Lower lobe of right lung (tissue), 2 donors: ENCODE measurements at places on chromosomes 5 and 9.

DNA sequence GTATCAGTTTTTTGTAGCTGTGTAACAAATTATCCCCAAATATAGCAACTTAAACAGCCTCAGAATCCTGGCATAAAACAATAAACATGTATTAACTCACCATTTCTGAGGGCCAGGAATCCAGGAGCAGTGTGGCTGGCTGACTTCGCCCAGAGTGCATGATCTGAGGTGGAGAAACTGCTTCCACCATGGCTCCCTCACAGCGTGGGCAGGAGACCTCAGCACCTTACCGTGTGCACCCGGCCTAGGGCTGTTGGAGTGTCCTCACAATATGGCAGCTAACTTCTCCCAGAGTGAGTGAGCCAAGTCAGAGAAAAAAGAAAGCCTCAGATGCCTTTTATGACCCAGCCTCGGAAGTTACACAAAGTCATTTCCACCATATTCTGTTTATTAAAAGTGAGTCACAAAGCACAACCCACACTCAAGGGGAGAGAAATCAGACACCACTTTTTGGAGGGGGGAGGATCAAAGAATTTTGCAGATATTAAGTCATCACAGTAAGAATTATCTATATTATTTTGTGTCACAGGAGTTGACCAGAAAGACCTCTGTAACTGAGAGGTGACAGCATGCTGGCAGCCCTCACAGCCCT, 59.6 kb downstream of the TSTD2 start:
- DNase-seq, result no peak

GRCh38 chr5:10059556-10059955, 190.1 kb downstream of the ATPSCKMT start:
- DNase-seq, result no peak

DNA sequence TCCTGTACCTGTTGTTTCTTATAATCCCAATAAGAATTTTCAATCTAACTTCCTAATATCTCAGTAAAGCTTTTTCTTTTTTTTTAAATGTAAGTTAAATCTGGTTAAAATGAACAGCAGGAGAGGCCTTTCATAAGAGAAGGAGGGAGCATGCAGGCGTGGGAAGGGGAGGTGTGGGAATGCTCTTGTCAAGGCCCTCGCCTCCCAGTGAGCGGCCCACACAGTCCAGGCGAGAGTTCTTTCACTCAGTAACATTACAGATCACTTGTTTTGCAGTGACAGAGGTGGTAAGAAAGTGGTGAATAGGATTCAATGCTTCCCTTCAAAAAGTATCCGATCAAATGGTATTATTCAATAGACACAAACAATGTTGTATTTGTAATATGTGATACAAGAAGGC, 125.0 kb downstream of the EPB41L4A start:
- no peak for DNase-seq

DNA sequence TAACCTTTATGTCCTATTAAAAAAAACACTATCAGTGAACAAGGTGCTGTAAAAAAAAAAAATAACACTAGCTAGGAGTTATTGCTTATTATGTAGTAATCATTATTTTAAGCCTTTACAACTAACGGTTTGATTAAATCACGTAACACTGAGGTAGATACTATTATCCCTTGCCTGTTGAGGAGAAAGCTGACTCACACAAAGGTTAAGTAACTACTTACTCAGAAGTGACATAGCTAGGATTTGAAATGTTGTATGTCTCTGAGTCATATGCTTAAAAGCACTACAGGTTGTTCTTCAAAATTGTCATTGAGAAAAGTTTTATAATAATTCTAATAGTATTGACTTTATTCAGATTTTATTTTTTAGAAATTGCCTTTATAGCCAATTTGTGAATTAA, 8.8 kb downstream of the TENT2 start:
- DNase-seq, result no peak

DNA sequence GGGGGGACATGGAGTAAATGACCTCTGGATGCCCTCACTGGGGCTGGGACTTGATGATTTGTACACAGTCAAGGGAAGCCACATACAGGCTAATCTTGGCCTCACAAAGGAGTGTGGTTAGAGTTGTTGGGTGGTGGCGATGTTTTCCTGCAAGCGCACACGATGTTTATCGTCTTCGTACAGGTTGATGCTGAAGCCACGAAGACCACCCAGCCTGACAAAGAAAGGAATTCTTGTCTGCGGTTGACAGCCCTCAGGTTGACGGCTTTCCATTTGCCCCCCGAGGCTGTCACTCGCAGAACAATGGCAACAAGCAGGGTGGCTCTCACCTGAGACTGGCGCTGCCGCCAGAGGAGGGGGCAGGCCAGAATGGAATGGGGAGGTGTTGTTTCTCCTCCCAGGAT, 14.1 kb upstream of the XPA start:
- no peak for DNase-seq

DNA sequence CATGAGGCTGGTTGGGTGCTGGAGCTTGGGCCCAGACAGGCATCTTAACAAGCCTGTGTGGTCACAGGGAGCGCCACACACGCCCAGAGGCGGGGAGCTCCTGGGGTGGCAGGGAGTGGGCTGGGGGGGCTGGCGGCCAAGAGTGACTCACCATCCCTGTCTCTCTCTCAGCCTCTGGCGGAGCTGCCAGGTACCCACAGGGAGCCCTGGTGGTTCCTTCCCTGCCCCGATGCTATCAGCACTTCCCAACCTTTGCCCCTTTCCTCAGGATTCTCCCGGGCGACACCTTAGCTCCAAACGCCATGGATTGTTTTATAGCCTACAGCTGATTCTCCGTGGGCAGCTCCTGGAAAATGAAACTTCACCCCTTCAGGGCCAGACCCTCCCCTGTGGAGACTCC, 5.5 kb downstream of the SLC9A3 start:
- no peak for DNase-seq

DNA sequence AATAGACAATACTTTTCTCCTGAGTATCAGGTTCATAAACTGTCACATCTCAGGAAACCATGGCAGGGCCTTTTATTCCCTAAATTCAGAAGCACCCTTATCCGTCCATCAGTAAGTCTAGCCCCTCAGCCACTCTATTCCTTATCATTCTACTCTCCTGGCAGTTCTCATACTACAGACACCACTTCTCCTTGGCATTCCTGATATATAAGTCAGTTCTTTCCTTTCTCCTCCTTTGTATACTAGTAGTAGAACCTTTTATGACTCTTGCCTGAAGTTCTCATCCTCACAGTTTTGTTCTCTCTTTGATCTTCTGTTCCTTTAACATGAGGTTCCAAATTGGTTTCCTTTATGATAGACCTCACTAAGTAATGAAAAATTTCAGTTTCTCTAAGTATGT, 29.3 kb downstream of the GRAMD2B start:
- DNase-seq, result no peak

DNA sequence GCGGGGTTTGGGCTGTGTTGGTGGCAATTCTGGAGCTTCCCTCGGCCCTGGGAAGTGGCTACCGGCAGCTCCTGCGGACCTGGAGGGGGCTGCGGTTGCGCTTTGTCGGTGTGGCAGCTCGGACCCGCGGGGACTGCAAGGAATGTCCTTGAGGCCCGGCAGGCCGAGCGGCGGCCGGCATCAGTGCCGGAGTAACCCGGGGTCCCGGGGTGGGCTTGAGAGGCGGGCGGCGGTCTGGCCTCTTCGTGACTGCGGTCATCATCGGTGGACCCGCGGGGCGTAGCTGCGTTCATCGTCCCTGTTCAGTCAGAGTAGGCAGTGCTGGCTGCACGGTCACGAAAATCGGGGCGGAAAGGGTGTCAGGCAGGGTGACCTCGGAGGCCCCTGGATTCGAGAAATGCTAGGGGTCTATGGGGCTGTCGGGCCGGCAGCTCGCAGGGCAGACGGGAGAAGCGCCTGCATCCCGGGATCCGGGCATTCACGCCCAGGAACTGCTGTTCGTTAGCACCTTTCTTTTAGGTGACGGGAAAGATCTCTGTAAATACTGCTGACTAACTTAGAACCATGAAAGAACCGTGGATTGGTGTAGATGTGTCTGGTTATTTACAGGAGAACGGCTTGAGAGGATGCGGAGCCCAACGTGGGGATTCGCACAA, 474 bp downstream of the HMGCR start:
- no peak for DNase-seq

DNA sequence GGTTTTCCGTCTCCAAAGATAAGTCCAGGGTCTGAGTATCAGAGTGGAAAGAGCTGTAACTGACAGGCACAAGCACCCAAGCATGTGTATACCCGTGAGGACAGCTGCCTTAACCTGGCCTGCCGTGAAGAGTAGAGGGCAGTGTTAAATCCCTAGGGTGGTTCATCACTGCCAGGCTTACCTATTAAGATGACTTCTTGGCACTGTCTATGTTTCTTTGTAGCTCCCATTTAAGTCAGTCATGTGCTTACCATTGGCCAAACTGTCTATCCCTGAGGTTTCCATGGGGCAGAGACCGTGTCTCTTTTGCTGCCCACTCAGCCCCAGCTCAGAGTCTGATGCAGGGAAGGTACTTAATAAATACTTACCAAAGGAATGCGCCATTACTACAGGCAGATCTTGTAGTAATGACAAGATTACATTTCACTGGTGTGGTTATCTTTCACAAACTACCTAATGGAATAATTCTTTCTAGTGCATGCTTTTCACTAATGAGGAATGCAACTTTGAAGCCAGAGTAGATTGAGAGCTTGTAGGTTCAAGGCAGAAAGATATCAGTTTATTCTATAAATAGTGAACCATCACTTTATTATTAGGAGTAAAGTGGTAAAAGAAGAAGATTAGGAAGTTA, 64.2 kb downstream of the SNX24 start:
- DNase-seq, result no peak

DNA sequence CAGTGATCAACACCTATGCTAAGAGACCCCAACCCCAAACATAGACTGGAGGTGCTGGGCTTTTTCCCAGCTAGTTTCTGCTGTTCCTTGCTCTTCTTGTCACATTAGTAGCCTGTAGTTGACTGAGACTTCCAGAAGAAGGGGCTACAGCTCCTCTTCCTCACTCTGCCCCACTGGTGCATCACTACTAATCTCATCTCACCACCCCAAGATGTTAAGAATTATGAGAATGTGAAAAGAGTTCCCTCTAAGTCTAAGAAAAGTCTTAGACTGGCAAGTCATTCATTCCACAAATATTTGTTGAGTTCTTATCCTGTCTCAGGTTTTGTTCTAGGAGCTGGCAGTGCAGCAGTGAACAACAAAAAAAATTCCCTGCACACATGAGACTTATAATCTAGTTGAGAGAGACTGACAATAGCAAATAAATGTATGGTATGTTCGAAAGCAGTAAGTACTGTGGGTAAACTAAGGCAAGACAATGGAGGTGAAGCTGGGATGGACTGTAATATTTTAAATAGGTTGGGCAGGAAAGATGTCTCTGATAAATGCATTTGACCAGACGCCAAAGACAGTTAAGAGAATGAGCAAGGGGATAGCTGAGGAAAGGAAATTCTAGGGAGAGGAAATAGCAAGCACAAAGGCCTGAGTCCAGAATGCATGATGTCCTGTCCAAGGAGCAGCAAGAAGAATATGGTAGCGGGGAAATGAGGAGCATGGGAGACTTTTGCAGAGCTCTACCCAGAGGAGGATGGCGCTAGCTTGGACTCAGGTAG, 92.3 kb downstream of the PTCD2 start:
- no peak for DNase-seq

GRCh38 chr5:92678640-92679039, 902.4 kb downstream of the NR2F1-AS1 start:
- DNase-seq, result no peak

DNA sequence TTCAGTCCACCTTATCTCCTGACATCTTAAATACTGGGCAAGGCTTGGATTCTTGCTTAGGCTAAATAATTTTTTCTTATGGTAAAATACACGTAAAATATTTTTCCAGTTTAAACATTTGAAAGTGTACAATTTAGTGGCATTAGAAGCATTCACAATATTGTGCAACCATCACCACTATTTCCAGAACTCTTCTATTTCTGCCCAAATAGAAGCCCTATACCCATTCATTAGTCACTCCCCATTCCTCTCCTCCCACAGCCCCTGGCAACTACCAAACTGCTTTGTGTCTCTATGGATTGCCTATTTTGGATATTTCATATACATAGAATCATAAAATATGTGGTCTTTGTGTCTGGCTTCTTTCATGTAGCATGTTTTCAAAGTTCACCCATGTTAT, 57.6 kb downstream of the IL31RA start:
- DNase-seq, result no peak

DNA sequence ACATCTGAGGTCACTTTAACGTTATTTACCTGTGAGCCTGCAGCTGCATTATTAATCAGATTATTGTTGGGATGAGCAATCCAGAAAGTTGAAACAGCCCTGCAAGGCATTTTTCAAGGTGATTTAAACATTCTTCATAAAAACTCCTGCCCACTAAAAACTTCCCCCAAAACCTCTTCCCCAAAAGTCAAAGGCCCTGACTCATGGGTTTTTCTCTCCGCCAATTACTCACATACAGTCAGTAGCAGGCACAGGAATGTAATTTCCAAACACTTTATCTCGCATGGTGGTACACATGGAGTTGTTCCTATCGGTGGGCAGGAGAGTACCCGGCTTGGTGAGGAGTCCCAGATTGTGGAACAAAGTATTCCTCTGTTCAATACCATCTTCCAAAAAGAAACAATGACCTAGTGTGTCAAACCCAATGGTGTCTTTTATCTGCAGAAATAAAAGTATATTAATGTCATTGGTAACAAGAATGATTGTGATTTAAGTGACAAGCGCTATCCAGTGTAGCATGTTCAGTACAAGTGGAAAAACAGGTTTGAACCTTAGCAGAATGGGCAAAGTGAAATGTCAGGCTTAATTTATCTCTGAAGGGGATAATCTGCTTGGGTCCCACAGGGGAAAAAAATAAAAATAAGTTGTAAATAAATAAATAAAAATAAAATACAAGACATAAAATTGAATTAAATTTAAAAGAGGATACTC, 38.3 kb downstream of the CEMIP2 start:
- DNase-seq, result no peak

DNA sequence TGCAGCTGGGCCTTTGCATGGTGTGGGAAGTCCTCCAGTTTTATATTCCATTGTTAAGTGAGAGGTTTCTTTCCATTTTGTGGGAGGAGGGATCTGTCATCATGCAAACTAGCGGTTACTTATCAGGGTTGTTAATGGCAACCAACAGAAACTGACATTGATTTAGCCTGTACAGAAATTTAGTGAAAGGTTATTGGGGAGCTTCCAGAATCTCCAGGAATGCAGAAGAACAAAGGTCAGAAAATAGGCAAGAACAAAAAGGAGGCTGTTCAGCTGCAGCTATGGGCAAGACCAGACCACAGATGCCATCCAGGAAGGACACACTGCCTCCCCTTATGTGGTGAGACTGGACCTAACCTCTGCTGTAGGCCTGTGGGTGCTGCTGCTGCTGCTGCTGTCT, 395.8 kb downstream of the KDM4C start:
- DNase-seq, result no peak

DNA sequence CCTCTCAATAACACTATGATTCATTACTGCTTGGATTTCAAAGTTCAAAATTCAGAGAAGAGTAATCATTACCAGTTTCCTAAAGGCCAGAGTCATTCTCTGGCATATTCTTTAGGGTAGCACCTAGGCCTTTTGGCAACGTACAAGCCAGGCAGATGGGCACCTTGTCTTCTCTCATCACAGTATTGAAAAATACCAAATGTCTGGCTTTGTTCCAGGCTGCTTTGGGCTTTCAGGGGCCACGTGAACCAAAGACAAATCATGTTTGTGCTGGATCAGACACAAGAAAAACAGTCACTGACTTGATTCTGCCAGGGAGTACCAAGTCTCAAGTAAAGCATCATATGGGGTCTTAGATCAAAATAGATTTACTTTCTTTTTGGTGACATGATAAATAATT, 15.5 kb downstream of the MEGF9 start:
- no peak for DNase-seq
